NCI-H526 treated with DMSO at 0.1 percent for 48 hours (cell line): ENCODE measurements at places on chromosomes 2 and 18.

DNA sequence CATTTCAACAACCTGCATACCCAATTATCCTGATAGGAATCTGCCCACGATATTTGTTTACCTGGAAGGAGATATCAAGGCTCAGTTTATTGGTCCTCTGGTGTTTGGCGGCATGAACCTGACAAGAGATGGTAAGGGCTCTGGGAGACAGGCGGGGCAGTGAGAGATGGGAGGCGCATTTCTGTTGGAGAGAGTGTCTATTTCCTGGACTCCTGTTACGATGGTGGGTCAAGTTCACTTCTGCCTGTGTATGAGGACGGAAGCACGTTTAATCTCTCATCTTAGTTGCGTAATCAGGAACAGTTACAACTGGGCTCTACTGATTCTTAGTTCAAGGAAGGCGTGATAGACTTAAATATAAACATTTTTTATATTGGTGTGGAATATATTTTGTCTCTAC lies 8.9 kb downstream of the PDCL3 start:
- DNase-seq, result no peak

DNA sequence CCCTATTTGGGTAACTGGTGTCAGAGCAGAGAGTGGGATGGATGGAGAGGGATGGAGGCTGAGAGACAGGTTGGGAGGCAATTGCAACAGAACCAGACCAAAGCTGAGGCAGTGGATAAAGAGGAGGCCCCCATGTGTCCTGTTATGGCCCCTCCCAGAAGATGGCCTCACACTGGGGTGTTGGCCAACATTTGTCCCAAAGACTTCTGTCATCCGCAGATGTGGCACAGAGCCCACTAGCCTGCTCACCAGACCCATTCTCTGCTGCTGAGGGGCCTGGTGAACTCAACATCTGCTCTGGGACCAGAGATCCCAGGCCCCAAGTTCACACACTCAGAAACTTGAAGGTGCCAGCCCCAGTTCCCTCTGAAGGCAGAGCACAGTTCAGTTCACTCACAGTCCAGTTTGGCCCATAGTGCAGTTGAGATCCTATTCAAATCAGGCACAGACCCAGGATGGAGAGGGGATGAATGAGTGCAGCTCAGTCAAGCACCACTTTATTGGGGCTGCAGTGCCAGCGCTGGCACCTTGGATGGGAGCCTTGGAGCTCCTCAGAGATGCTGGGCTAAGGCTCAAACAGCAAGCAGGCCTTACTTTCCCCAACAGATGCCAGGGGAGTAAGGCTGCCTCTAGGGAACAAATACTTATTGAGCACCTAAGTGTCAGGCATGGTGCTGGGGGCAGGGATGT lies 189.2 kb downstream of the ZBTB7C start:
- DNase-seq, result no peak

GRCh38 chr2:61326423-61326822 lies 144.5 kb downstream of the USP34 start:
- no peak for DNase-seq

- no peak for DNase-seq
Observed at GRCh38 chr2:45960057-45960863, 308.8 kb downstream of the PRKCE start.

GRCh38 chr2:19098467-19099160 lies 259.8 kb downstream of the OSR1 start:
- DNase-seq, result no peak

DNA sequence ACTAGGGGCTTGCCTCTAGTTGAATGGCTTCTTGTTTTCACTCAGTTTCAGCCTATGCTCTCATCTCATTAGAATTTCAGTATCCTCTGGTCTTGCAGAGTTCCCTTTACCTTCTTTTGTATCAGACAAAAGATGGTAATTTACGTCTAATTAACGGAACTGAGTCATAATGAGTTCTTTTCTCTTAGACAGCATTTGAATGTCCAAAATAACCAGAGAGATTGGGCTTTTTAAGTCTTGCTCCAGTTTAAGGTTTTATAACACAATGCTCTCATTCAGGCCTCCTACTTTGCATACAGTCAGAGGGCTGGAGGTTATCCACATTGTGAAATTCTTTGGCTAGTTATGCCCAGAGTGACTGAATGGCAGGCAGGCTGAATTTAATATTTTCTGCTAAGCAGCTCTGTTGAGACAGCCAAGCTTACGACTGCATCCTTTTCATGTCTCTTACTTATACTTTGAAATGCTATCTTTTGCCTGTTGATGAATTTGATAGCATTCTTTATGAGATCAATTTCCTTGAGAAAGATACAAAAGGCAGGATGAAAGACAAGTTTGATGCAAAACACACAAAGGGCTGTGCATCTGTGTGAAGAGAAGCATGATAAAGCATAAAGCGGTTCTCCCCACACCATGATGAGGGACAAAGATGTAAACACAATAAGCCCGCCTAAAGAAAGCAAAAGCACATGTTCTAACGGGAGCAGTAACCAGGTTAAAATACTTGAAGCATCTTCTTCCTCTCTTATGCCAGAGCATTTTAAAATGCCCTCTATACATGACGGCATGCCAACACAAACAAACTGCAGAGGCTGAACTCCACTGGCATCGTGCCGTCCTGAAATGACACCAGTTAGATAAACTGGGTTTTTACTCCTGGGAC lies 90.0 kb downstream of the CDH2 start:
- peak; percentile 83 for DNase-seq

DNA sequence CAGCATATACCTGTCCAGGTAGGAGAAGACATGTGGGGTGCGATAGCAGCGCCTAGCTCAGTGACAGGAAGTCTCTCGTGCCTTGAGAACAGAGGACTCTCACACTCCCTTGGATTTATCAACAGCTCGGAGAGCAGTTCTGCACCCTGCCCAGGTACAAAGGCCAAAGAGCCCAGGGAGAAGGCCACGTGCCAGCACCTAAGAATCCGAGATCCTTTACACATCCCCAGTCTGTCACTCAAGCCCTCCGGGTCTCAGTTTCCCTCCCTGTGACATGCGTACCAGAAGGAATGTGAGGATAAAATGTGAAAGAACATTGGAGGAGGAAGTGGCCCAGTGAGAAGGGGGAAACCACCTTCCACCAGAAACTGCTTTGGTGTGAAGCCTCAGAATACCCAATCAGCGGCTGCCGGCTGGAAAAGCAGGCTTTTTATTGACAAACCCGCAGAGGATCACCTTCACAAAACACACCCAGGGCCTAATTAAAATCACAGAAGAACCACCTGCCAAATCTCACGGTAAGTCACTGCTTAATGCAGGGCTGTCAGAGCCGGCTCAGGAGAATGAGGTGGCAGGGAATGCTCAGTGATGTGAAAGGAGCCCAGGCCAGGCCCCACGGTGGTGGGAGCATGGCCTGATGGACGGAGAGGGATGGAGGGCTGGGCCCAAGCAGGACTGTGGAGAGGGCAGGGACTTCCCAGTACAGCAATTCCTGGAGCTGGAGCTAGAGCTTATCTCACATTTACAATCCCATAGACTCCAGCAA lies 66.3 kb downstream of the MYO5B start:
- DNase-seq, result no peak

- peak; percentile 59 for DNase-seq
Observed at GRCh38 chr2:209772290-209772685, 656 bp downstream of the UNC80 start.

DNA sequence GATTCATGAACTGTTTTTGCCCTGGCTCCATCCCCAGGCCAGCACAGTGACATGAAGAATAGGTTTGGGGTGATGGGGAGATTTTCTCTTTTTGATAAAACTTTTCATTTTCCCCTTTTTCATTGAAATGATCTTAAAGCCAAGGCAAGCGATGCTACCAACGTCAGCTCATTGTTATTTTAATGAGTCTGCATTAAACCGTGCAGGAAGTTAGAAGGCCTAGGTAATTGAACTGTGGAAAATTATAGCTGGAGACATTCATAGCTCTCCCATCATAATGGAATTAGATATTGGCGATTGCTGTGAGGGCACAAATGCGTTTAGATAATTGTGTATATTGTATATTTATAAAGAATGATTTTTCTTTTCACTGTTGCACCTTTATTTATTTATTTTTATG lies 33.2 kb downstream of the SMARCAL1 start:
- no peak for DNase-seq

DNA sequence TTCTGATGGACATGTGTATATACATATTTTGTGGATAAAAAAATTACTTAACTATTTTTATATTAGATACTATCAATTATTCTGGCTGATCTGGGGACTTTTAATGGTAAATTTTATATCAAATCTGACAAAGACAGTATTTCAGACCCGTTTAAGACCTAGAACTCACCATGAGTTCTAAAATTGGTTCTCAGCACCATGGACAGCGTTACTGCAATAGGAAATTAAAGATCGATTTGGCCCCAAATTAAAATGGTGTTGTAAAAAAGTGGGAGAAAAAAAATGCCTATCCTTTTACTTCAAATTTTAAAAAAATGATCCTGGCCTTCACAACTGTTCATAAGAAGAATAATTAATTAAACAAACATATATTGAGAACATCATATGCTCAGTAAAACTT lies 919 bp upstream of the SCN2A start:
- DNase-seq, result no peak

DNA sequence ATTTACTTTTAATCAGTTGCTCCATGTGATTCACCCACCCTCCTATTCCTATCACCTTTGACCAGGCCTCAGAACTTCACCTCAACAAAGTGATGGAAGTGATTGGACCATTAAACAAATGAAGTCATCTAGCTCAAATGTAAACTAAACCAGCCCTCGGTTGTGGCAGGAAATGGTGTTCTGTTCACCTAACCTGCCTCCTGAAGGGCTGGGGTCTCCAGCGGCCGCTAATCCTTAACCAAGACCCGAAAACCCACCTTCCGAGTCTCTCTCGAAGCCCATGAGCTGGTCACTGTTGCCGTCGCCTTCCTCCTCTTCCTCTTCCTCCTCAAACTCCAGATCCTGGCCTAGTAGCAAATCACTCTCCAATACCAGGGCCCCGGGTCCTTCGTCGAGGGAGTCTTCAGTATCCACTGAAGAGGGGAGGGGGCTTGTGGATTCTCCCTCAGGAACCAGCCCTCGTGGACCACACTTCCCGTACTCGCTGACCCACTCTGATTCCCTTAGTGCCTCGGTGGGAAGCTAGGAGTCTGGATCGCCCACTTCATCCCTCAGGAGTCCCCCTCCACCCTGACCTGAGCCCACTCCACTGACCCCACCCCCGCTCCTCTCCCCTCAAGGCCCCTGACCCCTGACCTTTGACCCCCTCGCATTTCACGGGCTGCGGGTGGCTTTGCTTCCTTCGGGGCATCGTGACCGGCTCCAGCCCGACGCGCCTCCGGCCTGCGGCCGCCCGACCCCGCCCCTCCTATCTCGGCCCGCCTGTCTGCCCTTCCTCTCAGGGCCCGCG lies 503 bp downstream of the ZNF513 start:
- no peak for DNase-seq

DNA sequence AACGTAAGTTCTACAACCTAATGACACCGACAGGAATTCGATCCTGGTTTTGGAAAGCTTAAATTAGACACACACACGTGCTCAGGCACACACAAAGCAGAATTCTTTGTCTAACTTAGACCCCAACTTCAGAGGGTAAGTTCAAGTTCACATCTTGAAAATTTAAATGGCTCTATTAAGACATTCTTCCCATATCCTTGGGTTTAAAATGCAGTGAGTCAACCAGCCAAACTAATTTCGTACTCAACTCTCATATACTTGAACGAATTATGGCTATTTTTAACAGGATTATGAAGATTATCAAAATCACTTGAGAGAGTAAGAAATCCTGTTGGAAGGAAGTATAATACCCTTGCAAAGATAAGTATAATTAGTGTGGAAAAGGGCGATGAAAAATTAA lies 53.2 kb upstream of the ARL4C start:
- DNase-seq, result no peak

- no peak for DNase-seq
Observed at GRCh38 chr2:206641226-206641625, 1.1 kb upstream of the FAM237A start.

DNA sequence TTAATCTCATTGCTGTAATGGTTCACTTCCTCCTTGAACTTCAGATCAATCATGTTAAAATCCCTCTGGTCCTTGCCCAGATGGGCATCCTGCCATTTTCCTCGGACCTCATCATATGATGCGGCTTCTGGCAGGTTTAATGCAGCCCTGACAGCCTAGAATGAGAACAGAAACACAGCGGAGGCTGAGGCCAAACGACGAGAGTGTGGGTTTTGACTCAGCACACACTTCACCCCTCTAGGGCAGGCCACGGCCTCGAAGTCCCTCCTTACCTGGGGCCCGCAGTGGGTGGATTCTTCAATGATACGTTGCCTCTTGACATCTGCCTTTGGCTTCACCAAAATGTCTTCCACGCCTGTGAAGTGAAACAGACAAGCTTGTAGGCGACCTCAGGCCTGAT lies 56.8 kb downstream of the POLR1A start:
- no peak for DNase-seq

DNA sequence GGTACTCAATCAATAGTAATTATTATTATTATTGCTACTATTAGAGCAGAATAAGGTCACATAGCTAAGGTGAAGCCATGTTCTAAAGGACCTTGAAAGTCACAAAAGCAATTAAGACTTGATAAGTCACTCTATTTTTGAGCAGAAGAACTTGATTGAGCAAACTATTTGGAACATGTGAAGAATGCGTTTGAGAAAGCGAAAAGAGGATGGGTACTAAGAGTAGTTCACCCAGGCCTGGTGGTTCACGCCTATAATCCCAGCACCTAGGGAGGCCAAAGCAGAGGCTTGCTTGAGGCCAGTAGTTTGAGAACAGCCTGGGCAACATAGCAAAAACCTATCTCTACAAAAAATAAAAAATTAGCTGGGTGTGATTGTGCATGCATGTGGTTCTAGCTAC lies 7.2 kb upstream of the RTN4 start:
- DNase-seq, result no peak

DNA sequence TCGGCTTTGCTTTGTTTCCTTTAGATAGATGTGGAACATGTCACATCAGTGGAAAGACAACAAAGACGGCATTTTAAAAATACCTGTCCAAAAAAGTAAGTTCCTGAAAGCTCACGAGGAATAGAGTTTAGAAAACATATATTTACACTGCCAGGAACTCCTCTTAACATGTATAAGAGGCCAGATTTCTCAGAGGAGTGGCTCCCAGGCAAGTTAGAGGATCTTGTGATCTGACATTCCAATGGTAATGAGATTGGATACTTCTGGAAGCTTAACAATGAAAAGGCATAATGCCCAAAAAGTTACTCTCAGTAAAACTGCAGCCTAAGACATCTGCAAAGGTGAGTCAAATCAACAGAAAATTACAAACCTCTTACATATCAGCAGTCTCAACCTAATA lies 77.1 kb downstream of the CYRIA start:
- DNase-seq, result no peak

DNA sequence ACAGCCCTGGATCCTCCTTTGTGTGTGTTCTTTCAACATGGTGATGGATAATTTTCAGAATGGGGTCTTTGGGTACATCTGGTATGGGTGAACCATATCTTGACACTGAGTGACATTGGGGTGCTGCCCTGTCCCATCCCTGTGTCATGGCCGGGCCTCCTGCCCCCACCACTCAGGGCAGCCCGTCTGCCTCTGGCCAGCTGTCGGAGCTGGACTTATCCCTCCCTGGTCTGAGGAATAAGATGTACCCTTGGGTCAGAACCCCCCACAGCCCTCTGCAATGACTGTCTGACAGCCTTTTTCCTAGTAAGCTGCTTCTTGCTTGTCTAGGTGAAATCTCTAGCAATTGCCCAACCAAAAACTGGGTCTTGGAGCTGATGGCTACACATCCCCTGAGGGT lies 142.9 kb downstream of the SH3RF3 start:
- DNase-seq, result no peak

GRCh38 chr2:36562973-36563532 lies 34.9 kb downstream of the FEZ2 start:
- DNase-seq, result no peak
